ENCODE measurements at places on chromosomes 2 and 18.

GRCh38 chr2:113113807-113114206 is 13.6 kb upstream of the IL1RN start:
- DNase-seq = no peak

DNA sequence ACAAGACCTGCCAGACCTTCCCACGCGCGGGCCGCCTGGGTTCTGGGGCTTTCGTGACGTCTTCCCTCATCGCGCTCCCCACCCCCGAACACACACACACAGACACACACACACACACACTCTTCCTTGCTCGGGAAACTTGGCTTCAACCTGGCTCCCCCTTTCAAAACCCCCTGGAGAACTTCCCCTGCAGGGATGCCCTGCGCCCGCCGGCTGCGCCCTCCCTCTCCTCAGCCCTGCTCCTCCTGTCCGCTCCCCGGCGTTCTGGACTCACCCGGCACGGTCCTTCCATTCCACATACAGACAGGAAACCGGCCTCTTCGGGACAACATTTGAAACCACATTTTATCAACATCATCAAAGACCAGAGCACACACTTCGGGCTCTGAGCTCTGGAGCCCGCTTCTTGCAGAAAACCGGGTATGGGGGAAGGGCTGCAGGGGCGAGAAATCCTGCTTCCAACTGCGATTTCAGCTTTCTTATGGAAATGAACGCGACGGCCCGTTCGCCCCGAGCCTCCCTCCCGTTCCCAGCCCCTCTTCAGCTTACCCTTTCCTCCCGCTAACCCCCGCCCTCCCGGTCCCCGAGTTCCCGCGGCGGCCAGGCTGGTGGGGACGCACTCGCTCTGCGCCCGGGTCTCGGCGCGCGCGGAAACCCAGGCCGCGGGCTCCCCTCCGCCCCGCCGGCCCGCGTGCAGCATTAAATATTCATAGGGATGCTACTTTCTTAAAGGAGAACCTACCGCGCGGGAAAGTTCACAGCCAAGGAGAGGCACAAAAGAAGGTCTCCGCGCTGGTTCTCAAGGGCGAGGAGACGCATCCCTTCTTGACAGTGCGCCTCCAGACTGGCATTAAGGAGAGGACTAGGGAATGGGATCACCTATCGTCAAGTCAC is 18.3 kb downstream of the POU3F3 start:
- no peak for DNase-seq

DNA sequence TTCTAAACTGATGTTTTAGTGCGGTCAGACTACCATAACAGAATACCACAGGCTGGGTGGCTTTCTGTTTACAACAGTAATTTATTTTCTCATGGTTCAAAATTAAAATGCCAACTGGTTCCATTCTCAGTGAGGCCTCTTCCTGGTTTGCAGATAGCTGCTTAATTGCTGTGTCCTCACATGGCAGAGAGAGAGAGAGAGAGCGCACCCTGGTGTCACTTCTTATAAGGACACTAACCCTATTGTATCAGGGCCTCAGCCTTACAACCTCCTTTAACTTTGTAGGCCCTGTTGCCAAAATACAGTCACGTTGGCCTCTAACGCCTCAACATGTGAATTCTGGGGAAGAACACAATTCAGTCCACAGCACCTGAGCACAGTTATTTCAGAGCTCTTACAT is 37.5 kb upstream of the ZNF385B start:
- DNase-seq = peak; percentile 65

- DNase-seq = peak; percentile 69
Observed at GRCh38 chr18:36128530-36128870, 640 bp downstream of the SLC39A6 start.

DNA sequence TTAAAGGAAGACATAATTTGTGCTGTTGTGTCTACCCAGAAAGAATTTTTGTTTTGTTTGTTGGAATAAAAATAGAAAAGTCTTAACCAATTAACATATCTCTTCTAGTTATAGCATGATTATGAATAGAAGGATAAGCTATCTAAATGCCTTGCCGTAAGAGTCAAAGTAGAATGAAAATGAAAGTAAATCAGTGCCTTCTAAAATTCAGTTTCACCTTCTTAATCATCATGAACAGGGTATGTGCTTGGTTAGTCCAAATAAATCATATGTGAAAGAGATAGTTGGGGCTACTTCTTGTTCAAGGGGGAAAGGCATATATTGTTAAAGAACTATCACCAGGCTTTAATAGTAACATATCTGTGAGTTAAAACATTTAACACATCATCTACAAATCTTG is 91.5 kb downstream of the GULP1 start:
- DNase-seq = no peak

- no peak for DNase-seq
Observed at GRCh38 chr18:64090876-64091275, 58.0 kb downstream of the LINC00305 start.

DNA sequence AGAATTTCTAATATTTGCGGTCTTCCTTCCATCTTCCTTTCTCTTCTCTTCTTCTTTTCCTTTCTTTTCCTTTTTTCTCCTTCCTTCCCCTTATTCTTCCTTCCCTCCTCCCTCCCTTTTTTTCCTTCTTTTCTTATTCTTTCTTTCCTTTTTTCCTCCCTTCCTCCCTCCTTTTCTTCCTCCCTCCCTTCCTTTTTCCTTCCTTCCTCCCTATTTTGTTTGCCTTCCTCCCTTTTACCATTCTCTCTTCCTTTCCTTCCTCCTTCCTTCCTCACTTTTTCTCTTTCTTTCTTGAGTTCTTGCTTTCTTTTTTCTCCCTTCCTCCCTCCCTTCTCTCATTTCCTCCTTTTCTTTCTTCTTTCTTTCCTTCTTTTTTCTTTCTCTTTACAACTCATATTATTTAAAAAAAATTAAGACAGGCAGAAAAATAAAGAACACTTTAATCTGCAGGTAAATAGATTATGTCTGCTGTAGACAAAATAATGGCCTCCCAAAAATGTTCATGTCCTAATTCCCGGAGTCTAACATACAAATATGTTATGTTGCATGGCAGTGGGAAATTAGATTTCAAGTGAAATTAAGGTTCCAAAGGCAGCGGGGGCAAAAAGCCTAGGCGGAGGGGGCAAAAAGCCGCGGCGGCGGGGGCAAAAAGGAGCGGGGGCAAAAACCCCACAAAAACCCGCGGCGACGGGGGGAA is 152.4 kb downstream of the ANKRD30BL start:
- DNase-seq = no peak

GRCh38 chr2:240509667-240510512 is 47.9 kb downstream of the ANKMY1 start:
- no peak for DNase-seq

DNA sequence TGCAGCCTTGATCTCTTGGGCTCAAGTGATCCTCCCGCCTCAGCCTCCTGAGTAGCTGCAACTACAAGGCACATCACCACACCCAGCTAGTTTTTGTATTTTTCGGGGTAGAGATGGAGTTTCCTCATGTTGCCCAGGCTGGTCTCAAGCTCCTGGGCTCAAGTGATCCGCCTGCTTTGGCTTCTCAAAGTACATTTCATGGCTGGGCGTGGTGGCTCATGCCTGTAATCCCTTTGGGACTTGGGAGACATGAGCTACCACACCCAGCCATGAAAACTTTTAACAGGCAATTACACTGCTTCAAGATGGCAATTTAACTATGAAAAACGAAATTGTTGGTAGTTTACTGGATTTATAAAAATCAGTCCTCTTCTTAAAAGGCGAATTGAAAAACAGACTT is 69.7 kb downstream of the MEP1B start:
- no peak for DNase-seq
